ENCODE measurements at places on chromosomes 12 and 14.

GRCh38 chr12:8483079-8483478 is 27.3 kb downstream of the CLEC6A start:
- DNase-seq: no peak

- DNase-seq: no peak
Observed at GRCh38 chr12:56616925-56617324, 13.2 kb downstream of the BAZ2A start.

DNA sequence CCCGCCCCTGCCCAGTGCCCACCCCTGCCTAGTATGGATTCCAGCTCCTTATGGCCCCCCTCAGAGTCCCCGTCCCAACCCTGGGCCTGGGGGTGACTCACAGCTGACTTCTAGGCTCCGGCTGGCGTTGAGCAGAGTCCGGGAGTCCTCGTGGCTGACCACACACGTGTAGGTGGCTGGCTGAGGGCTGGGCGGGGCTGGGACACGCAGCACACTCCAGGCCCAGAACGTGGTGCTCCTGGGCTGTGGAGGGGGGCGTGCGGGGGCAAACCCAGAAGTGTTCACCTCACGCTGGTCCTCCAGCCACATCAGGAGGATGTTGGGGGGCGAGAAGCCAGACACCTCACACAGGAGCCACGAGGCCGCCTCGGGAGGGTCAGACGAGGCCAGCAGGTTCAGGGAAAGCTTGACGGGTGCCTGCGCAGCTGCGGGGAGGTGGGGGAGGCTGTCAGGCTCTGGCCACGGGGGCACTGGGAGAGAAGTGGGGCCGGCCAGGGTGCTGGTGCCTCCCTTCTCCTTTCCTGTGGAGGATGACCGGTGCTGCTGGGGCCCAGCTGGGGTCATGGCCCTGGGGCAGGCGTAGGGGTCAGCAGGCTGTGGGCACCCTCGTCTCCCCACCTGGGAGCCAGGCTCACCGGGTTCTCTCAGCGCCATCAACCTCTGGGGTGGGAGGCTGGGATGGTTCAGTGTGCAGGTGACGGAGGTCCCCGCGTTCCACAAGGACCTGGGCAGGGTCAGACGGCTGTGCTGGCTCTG is 314.1 kb downstream of the TMEM121 start:
- no peak for DNase-seq

- DNase-seq: no peak
Observed at GRCh38 chr12:20487519-20487918, 119.2 kb downstream of the PDE3A start.

Measured in effector memory CD8-positive, alpha-beta T cell (primary cell).